ENCODE measurements at places on chromosomes 4 and X.

- H3K4me1 ChIP-seq, result peaks cover 11% of the 10 kb centered on the region
- H3K27me3 ChIP-seq, result no peaks in the 10 kb centered on the region
- no peak for DNase-seq
- no peaks in the 10 kb centered on the region for H3K36me3 ChIP-seq
These were observed 477.0 kb downstream of the INPP4B start for GRCh38 chr4:142369141-142369540.

GRCh38 chrX:125405339-125405738, 85.7 kb downstream of the TEX13C start:
- no peak overlapping the region for H3K4me3 ChIP-seq
- H3K36me3 ChIP-seq, result no peaks in the 10 kb centered on the region
- H3K4me1 ChIP-seq, result no peaks in the 10 kb centered on the region

DNA sequence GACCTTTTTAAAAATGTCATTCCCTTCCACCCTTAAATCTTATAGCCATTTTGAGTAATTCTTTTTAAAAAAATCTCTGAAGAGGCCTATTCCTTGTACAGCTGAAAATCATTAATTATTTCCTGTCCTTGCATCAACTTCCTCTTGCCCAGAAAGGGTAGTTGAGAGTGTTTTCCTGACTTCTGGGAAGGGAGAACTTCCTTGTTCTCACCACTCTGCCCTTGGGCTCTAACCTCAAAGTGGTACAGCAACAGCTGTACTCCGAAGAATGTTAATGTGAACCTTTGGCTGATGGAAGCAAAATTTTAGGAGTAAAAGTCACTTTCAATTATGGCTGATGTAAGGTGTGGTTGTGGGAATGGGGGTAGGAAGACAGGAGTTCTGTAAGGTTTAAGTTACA, 15.1 kb upstream of the FABP2 start:
- H3K27me3 ChIP-seq, result no peaks in the 10 kb centered on the region
- no peak overlapping the region for H3K4me3 ChIP-seq
- H3K4me1 ChIP-seq, result peaks cover 3% of the 10 kb centered on the region
- DNase-seq, result no peak

DNA sequence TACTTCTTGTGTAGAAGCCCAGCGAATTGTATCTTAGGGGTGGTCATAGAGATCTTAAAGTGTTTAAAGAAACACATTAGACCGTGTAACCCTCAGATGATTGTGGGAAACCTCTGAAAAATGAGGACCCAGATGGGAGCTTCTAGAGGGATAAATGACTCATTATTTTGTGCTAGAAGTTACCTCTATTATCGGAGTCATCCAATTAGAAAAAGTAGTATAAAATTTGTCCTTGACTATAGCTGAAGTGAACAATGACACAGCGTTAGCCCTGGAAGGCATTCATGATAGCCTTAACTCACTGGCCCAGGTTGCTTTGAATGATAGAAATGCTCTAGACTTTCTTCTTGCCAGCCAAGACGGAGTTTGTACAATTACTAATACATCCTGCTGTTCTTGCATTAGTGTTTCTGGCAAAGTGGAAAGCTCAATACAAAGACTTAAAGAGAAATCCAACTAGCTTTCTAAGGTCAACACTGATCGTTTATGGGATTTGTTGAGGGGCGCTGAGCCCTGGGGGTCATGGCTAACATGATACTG, 178.9 kb upstream of the VEGFC start:
- H3K36me3 ChIP-seq, result no peaks in the 10 kb centered on the region
- H3K27ac ChIP-seq, result no peak overlapping the region
- H3K27me3 ChIP-seq, result no peaks in the 10 kb centered on the region
- DNase-seq, result no peak

DNA sequence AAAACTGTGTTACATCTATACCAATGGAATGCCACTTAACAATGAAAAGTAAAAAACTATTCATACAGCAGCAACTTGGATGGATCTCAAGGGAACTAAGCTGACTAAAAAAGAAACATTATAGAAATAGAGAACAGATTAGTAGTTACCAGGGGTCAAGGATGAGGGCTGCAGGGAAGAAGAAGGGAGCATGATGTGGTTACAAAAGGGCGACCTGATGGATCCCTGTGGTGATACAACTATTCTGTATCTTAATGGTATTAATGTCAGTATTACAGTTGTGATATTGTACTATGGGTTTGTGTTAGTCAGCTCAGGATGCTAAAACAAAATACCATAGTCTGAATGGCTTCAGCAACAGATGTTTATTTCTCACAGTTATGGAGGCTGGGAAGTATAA, 190.7 kb downstream of the ZNF674 start:
- DNase-seq, result no peak
- H3K4me3 ChIP-seq, result no peak overlapping the region
- H3K27me3 ChIP-seq, result no peaks in the 10 kb centered on the region
- H3K4me1 ChIP-seq, result no peaks in the 10 kb centered on the region
- H3K27ac ChIP-seq, result no peak overlapping the region

DNA sequence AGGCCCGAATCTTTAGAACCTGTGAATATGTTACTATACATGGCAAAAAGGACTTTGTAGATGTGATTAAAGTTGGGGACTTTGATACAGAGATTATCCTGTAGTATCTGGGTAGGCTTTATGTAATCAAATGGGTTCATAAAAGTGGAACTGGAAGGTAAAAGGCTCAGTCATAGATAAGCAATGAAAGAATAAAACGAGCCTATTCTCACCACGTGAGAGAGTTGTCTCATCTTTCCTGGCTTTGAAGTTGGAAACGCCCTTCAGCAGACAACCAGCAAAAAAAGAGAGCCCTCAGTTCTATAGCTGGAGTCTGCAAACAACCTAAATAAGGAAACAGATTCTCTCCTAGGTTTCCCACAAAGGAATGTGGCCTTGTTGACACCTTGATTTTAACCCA, 805.8 kb upstream of the DIAPH2 start:
- H3K4me3 ChIP-seq, result no peak overlapping the region
- no peaks in the 10 kb centered on the region for H3K4me1 ChIP-seq
- no peak overlapping the region for H3K27ac ChIP-seq
- H3K27me3 ChIP-seq, result no peaks in the 10 kb centered on the region

GRCh38 chr4:92175250-92175649, 128.5 kb upstream of the GRID2 start:
- no peaks in the 10 kb centered on the region for H3K36me3 ChIP-seq
- no peak overlapping the region for H3K4me3 ChIP-seq

GRCh38 chr4:151942971-151943370, 182.2 kb upstream of the GATB start:
- no peaks in the 10 kb centered on the region for H3K4me1 ChIP-seq
- H3K27ac ChIP-seq, result no peak overlapping the region
- H3K36me3 ChIP-seq, result no peaks in the 10 kb centered on the region

DNA sequence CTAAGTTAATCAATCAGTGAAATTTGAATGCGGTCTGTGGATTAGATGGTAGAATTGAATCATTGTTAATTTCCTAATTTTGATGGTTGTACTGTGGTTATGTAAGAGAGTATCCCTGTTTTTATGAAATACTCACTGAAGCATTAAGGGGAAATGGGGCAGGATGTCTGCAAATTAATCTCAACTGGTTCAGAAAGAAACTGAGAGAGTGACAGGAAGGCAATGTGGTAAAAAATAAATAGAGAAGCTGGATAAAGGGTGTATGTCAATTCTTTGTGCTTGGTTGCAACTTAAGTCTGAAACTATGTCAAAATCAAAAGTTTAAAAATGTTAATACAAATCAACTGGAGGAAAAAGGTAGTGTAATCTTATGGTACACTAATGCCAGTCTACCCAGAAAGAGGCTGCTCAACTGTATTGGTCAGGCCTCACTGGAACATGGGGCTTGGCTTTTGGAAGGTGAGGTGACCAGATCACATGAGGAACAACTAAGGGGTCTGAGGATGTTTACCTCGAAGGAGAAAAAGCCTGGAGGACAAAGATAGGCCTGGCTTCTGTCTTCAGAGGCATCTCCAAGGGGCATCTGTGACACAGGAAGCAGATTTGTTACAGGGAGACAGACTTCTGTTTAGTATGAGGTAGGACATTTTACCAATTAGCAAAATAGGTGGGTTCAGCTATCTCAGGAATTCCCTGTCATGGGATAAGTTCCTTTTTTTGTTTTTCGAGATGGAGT, 83.1 kb downstream of the DLG3 start:
- H3K4me3 ChIP-seq, result no peak overlapping the region
- H3K27ac ChIP-seq, result no peak overlapping the region
- DNase-seq, result no peak
- H3K27me3 ChIP-seq, result no peaks in the 10 kb centered on the region

DNA sequence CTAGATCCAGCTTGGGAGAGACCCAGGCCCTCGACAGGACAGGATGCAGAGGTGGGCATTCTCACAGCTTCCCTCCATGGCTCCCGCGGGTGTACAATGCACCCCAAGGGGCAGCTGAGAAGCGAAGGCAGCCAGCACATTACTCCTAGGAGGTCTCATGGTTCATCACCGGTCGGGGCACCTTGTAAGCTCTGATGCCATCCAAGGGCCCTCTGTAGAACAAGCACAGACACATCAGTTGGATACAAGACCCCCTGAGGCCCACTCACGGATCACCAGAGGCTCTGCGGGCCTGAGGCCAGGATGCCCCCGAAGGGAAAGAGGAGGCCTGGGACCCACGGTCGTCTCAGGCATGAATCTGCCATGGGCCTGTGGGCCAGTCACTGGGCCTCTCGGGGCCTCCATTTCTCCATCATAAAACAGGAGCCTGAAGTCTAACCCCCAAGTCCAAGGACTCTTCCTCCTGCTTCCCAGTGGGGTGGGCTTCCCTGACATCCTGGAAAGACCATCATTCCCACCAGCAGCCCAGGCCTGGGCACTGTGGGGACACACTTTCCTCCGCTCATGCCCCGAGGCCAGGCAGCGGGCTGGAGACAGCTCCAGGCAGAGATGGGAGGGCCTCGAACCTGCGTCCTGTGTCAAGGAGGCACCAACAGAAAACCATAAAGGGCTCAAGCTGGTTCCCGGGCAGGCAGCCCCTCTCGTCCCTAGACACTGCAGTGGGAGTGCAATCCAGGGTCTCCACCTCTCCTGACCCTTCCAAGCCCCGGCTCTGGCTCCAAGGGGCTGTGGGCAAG, 20.1 kb downstream of the HMX1 start:
- H3K27me3 ChIP-seq, result peaks cover 68% of the 10 kb centered on the region
- no peak overlapping the region for H3K27ac ChIP-seq

- no peaks in the 10 kb centered on the region for H3K27me3 ChIP-seq
- no peaks in the 10 kb centered on the region for H3K36me3 ChIP-seq
- no peak for DNase-seq
- no peak overlapping the region for H3K4me3 ChIP-seq
These were observed 349.3 kb upstream of the KLF3 start for GRCh38 chr4:38314663-38315062.

DNA sequence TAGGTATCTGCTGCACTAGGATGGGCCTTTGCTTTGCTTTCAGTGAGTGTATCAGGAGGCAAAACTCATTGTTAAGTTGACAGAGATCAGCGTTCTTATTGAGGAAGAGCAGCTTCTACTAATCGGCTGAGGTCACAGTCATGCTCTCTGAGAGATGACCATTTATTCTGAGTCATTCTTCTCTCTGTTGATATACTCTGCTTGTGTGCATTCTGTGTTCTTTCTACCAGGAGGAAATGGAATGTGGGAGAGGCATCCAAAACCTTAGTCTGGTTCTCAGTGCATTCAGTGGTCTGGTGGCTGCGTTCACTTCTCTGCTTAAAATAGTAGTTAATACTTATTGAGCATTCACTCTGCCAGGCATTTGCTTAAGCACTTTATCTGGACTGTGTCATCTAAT, 66.2 kb downstream of the RRAGB start:
- H3K27ac ChIP-seq, result no peak overlapping the region
- no peaks in the 10 kb centered on the region for H3K27me3 ChIP-seq
- H3K4me1 ChIP-seq, result no peaks in the 10 kb centered on the region
- no peak overlapping the region for H3K4me3 ChIP-seq

- no peak for DNase-seq
- no peak overlapping the region for H3K4me3 ChIP-seq
- no peaks in the 10 kb centered on the region for H3K4me1 ChIP-seq
- no peaks in the 10 kb centered on the region for H3K27me3 ChIP-seq
- no peaks in the 10 kb centered on the region for H3K36me3 ChIP-seq
- H3K27ac ChIP-seq, result no peak overlapping the region
These were observed 27.5 kb downstream of the JAKMIP1 start for GRCh38 chr4:6172927-6173200.

DNA sequence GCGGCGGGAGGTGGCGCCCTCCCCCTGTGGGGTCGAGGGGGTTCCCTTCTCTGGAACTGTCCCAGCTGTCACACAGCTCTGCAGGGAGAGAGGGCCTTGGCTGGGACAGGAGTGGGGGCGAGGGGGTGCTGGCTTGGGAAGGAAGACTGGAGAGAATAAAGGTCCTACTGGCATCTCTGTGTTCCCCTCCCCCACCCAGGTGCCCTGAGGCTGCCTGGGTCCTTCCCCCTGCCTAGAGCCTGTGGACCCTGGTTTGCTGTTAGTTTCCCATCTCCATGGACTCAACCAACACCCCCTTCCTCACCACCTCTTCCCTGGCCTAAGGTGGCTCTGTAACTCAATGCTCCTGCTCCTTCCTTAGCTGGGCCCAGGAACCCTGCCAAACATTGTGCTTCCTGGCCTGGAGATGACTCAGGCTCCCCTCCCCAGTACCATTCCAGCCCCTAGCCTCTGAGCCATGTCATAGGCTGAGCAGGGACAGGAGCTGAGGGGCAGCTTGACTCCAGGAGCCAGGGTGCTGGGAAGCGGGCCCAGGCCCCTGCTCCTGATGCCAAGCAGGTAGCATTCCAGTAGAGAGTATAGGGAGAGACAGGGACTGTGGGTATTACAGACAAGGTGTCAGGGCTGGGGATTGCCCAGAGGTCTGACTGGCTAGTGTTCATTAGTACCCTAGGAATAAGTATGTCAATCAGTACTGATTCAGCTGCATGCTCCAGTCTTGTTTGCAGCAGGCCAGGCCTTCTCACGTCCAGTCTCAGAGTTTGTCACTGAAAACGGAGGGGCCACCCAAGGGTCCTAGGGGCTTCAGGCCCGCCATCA, 100.7 kb downstream of the EFNB1 start:
- H3K27ac ChIP-seq, result no peak overlapping the region
- no peak overlapping the region for H3K4me3 ChIP-seq
- H3K4me1 ChIP-seq, result no peaks in the 10 kb centered on the region
- no peak for DNase-seq

DNA sequence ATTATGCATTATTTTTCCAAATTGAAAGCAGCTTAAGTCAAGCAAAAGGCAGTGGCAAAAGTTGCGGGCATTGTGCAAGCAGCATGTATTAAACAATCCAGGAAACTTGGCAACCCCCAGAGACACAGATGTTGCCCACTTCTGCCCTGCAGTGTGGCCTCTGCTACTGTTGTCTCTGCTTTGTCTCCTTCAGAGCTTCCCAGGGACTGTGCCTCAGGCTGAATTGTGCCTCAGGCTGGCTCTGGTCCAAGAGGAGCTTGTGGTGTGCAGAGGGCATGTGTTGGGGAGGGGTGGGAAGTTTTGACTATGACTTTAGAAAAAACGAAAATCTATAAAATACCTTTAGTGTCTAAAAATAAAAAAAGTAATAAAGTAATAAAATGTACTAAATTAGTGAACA, 201.4 kb downstream of the CCSER1 start:
- peak; percentile 64 for DNase-seq
- H3K4me3 ChIP-seq, result no peak overlapping the region
- no peaks in the 10 kb centered on the region for H3K27me3 ChIP-seq
- no peaks in the 10 kb centered on the region for H3K4me1 ChIP-seq
- no peaks in the 10 kb centered on the region for H3K36me3 ChIP-seq

- H3K4me3 ChIP-seq, result peak overlapping the region; percentile 68
- no peaks in the 10 kb centered on the region for H3K36me3 ChIP-seq
- peaks cover 46% of the 10 kb centered on the region for H3K4me1 ChIP-seq
- H3K27me3 ChIP-seq, result no peaks in the 10 kb centered on the region
These were observed 1.1 kb downstream of the HCFC1 start for GRCh38 chrX:153970357-153971123.
